Activated T-helper 1 cell treated with Interleukin-2 at 50 U/mL for 16 hours (primary cell): ENCODE measurements at places on chromosomes 3 and 15.

- no peak for DNase-seq
Observed at GRCh38 chr15:48861813-48862431, 16.0 kb upstream of the EID1 start.

DNA sequence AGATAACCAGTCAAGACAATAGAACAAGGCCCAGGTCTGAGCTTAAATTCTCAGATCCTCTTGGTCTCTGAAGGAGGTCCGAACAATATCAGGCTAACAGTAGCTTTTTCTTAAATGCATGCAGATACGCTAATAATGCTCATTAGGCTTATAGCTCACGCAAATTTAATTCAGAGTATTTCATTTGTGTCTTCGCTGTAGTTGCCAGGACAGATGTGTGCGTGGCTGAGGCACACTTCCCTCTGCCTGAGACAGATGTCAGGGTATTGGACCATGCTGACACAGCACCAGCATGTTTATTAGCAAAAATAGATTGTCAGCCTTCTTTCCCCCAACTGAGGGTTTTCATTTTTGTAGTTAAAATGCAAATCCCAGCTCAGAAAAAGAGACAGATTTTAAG lies 102.9 kb upstream of the BFSP2 start:
- no peak for DNase-seq

DNA sequence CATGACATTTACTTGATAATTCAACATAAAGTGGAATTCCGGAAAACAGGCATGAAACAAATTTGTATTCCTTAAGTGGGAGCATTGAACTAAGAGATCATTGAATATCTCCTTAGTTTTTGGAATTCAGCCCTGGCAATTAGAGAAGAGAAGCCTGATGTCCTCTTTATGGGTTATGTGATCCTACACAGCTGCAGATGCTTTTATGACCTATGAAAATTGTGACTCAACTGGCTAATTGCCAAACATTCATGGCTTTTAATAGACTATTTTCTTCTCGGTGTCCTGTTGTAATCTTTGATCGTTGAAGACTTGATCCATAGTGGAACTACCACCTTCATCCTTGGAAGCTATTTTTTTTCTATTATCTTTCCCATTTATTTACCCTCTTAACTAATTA lies 46.1 kb downstream of the AGBL1 start:
- DNase-seq, result no peak

DNA sequence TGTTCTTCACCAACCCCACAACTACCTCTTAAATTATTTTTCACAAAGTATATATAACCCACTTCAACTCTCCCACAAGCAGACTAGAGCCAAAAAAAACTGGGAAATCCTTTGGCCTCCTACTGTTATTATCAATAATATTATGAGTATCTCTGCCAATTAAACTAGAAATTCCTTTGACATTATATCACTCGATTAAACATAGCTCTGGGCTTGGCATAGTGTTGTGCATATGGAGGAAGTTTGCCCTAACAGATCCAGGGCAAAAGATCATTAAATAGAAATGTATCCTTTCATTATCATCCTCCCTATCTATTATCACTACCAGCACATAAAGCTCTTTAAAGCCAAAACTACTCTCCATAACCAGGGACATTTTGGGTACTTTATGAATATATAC lies 74.9 kb downstream of the OSBPL10 start:
- no peak for DNase-seq

DNA sequence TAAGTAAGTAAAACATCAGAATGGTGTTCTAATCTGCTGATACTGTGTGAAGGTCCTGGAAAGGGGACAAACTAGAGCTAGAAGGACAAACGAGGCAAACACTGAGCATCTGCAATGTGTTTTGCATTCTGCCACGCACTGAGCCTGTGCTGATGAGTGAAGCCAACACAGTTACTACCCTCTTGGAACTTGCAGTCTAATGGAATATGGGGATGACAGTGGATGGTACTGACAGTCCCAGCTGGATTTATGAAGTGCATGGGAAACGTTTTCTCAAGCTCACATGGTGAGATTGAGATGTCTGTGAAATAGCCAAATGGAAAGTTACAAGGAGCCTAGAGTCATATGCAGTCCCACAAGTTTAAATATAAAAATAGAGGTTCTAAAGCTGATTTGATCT lies 86.6 kb downstream of the FOXB1 start:
- DNase-seq, result no peak

- DNase-seq, result no peak
Observed at GRCh38 chr15:66724732-66725463, 22.9 kb downstream of the SMAD6 start.

DNA sequence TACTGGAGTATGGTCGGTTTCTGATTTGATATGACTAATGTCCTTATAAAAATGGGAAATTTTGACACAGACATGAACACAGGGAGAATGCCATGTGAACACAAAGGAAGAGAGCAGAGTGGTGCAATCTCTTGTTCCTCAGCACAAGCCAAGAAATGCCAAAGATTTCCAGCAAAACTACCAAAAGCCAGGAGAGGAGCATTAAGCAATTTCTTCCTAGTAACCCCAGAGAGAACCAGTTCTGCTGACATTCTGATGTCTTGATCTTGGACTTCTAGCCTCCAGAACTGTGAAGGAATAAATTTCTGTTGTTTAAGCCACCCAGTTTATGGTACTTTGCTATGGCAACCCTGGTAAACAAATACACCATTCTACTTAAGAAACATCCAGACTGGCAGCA lies 227.8 kb upstream of the MRPL3 start:
- DNase-seq, result no peak

DNA sequence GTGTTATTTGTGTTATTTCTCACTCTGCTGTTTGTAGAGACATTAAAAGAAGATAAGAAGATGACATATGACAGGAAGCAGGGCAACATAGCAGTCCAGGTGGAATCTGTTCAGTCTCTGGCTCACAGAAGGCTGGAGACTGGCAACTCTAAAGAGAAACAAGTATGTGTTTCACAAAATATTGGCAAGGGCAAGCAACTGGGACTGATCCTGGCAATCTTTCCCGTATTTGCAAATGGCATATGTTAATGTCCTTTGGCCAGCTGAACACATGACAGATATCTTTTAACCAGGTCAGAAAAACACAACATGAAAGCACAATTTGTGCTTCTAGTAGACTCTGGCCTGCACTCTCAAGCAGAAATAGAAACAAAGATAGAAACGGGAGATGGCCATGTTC lies 1354.1 kb upstream of the EPHA6 start:
- DNase-seq, result no peak

GRCh38 chr3:14177580-14178246 lies 688 bp downstream of the XPC start:
- DNase-seq, result no peak

GRCh38 chr15:88932271-88932874 lies 19.2 kb upstream of the MFGE8 start:
- DNase-seq, result no peak

DNA sequence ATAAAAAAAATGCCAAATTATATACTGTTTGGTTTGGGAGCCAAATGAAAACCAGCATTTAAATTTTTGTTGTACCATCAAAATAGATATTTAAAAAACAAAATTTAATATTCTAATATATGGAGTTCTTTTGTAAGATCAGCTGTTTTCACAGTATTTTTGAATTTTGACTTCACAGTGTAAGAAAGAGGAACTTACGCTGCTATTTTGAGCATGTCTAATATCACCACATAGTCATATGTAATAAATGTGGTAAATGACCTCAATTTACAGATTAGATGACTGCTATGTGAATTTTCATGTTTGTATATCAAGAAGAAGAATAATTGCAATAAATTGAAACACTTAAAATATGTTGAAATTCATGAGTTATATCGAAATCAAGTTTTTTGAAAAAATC lies 189.6 kb downstream of the ARRDC4 start:
- DNase-seq, result no peak

DNA sequence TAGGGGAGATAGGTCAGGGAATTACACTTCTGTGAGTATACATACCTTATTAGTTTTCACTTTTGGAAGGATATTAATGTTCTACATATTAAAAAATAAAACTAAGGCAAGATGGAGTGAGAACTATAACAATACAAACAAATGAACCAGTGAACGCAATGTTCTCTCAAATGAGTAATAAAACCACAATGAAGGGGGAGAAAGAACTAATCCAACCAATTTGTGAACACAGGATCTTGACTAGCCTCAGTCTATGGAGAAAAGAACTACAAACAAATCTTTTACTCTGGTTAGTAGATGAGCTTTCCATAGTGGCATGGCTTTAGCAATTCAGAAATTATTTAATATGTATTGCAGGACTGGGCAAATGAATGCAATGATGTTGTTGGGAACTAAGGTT lies 26.9 kb upstream of the ATOSA start:
- DNase-seq, result no peak

- no peak for DNase-seq
Observed at GRCh38 chr3:150278843-150279381, 129.2 kb upstream of the TSC22D2 start.

DNA sequence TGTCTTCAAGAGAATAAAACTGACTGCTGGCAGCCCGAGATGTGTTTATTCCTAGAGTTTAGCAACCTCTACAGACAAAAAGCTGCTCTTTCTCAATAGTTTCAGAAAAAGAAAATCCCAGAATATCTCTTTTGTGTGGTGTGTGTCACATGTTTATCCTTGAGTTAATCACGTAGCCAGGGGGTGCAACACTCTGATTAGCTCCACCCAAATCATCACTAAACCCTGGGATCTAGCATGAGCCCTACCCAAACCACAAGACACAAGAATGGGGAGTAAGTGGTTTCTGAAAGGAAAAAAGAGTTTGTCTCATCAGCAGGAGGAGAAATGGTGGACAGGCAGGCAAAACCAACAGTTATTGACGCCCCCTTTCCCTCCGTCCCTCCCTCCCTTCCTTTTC lies 78.5 kb upstream of the AGBL1 start:
- no peak for DNase-seq

DNA sequence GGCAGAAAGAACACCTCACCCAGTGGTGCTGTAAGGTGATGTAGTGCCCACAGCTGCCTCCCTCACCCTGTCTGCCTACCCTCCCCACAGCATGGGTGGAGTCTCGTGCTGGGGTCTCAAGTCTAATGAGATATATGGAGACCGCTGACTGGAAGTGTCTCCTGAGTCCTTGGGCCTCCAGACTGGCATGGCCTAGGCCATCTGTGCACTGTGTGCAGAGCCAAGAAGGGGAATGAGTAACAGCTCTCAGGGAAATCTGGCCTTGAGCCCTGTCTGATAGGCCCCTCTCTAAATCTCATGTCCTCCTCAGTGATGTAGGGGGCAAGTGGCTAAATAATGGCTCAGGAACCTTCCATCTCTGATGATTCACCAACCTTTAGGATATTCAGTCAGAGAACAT lies 277.4 kb downstream of the PLCL2 start:
- DNase-seq, result no peak

GRCh38 chr3:108806316-108806715 lies 16.3 kb upstream of the TRAT1 start:
- DNase-seq, result no peak

DNA sequence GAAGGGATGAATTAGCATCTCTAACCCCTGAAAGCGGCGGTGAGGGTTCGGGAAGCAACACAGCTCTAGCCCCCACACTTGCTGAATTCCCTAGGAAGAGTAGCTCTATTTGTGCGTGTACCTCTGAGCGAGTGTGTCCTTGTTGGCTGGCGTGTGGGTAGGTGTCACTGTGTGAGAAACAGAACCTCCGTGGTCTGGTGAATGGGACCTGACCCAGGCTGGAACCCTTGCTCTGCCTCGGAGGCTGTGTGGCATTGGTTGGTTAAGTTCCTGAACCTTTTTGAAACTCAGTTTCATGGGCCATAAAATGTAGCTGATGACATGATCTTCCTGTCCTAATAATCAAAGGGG lies 414 bp upstream of the TMEM115 start:
- DNase-seq, result no peak

- DNase-seq, result peak; percentile 64
Observed at GRCh38 chr3:48507256-48508061, 3.5 kb upstream of the SHISA5 start.

GRCh38 chr3:65226287-65226686 lies 538.5 kb upstream of the ADAMTS9 start:
- no peak for DNase-seq

DNA sequence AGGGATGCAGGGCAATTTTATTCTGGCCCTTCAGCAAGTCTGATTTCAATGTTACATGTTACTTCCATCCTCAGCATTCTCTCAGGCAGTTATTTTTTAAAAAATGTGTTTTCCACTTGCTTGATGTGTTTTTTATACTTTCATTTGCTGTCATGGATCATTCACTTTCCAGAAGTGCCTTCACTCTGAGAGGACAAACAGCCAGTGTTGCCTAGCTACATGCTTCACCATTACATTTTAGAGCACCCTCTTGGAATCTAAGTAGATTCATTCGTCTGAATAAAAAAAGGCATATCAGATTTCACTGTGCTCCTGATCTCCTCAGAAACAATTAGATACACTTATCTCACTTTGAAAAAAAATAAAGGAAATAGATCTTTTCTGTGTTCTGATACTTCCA lies 93.6 kb upstream of the POU1F1 start:
- DNase-seq, result no peak
